ENCODE measurements at places on chromosomes 16 and 17.
A peak's percentile ranks its signal among the peaks of the same experiment; 100 is the strongest.

DNA sequence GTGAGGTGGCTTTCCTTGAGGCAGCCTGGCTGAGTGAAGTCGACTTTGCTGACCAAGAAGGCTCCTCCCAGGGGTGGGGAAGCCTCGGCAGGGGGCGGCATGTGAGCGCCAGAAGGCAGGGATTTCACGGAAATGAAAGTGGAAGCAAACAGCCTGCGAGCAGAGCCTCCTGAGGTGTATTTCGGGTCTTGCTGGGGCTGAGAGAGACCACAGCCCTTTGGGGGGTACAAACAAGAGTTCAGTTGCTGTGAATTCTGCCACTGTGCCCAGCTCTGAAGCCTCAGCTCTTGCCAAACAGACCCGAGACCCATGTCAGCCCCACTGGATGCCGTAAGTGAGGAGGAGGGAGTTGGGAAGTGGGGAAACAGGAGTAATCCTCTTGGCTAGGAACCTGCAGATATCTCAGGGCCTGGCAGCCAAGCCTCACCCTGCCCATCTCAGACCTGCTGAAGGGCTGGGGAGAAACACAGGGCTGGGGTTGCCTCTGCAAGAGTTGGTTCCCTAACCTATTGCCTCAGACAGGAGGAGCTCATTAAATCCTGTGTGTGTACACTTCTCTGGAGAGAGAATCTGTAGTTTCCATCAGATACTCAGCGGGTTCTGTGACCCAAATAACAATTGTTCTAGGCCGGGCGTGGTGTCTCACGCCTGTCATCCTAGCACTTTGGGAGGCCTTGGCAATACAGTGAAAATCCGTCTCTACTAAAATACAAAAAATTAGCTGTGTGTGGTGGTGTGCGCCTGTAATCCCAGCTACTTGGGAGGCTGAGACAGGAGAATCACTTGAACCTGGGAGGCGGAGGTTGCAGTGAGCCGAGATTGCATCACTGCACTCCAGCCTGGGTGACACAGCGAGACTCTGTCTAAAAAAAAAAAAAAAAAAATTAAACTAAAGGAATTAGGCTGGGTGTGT is at the start of gene IFI35:
IFI35 (plus strand) TSS at position 146 of the 913 bp plus-strand sequence; CDS start at position 310, 164 bp downstream.
- DNase-seq: peak; percentile 42

DNA sequence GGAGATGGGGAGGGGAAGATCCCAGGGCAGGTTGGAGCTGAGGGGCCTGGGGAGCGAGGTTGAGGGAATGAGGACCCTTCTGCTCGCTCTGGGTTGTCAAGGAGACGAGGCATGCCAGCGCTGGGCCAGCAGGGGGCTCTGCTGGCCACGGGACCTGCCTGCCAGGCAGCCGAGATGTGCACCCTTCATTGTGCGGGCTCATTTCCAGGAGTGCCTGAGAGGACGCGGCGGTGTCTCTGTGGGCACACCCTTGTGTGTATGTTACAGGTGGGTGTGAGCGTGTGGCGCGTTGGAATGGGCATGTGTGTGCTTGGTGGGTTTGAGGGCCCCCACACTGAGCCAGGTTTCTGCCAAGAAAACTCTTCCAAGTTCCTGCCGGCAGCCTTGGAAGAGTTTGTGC is 15.9 kb downstream of the ARHGAP23 start:
- no peak for DNase-seq

GRCh38 chr16:15933781-15934180 is 15.6 kb upstream of the ABCC1 start:
- no peak for DNase-seq

DNA sequence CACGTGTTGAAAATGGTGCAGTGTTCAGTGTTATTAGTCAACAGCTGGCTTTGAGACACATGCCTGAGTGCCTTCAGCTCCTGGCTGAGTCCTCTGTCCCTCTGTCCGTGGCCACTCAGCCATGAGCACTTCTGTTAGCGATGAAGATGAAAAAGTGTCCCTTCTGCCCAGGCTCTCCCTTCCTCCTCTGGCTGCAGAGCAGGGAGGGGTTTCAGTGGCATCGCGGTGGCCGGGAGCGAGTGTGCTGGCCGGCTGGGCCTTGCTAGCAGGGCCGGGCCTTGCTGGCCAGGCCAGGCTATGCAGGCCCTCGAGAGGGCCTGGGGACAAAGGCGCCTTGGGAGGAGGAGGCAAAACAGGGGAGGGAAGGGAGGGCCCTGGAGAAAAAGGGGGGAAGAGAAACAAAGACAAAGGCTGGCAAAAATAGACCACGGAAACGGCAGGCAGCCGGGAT is 47.7 kb downstream of the CMIP start:
- DNase-seq: no peak

DNA sequence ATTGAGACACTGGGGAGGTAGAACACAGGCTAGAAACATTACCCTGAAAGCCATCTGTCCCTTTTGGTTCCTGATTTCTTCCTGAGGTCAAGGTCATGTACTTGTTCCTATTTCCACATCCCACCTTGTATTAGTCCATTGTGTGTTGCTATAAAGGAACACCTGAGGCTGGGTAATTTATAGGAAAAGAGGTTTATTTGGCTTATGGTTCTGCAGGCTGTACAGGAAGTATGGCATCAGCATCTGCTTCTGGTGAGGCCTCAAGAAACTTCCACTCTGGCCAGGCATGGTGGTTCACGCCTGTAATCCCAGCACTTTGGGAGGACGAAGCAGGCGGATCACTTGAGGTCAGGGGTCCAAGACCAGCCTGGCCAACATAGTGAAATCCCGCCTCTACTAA is 7.4 kb upstream of the MED9 start:
- no peak for DNase-seq

DNA sequence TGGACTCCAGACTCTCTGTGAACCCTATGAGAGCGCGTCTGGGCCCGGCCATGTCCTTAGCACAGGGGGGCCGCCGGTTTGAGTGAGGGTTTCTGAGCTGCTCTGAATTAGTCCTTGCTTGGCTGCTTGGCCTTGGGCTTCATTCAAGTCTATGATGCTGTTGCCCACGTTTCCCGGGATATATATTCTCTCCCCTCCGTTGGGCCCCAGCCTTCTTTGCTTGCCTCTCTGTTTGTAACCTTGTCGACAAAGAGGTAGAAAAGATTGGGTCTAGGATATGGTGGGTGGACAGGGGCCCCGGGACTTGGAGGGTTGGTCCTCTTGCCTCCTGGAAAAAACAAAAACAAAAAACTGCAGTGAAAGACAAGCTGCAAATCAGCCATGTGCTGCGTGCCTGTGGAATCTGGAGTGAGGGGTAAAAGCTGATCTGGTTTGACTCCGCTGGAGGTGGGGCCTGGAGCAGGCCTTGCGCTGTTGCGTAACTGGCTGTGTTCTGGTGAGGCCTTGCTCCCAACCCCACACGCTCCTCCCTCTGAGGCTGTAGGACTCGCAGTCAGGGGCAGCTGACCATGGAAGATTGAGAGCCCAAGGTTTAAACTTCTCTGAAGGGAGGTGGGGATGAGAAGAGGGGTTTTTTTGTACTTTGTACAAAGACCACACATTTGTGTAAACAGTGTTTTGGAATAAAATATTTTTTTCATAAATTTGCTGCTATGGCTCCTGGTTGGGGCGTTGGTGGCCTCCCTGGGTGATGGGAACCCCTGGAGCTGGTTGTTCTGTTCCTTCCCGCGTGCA is 23.1 kb downstream of the STAT5A start:
- no peak for DNase-seq

DNA sequence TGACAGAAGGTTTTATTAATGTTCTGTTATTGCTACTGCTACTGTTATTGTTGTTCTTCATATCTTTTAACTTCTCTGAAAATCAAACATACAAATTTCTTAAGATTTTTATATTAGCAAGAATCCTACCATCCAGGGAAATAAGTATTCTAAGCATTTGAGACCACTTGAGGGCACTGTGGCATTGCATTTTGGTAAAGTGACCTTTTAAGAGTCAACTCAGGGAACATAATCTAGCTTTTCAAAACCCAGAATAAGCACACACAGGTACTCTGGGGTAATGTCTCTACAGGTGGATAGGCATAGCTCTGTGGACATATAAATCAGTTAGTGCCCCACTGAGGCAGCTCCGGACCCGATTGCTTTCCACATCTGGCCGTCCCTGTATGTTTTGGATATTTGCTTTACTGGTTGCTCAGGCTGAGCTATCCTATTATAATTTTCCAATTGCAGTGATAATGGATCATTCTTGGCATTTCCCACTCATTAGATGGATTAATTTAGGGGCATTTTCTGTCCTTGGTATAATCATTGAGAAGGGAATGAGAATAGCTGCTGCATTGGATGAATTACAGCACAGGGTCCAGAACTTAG is 1425.1 kb upstream of the CDH8 start:
- DNase-seq: no peak

GRCh38 chr17:73586275-73586832 is 57.9 kb downstream of the SDK2 start:
- no peak for DNase-seq

DNA sequence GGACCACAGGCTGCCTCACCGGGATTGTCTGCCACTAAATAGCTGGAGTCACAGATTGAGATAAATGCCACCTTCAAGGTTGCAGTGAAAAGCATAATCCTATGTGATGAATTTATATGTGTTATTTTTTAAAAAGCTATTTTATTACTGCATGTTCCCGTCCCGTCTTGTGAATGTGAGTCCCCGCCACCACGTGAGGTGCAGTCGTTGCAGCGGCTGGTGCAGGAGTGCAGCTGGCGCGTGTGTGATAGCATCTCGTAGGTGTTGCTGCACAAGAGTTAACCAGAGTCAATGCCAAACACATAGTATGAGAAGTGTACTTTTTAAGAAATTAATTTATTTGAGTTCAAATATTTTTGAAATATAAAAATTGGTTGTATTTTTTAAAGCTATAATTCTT is 12.5 kb downstream of the SMCR8 start:
- no peak for DNase-seq

DNA sequence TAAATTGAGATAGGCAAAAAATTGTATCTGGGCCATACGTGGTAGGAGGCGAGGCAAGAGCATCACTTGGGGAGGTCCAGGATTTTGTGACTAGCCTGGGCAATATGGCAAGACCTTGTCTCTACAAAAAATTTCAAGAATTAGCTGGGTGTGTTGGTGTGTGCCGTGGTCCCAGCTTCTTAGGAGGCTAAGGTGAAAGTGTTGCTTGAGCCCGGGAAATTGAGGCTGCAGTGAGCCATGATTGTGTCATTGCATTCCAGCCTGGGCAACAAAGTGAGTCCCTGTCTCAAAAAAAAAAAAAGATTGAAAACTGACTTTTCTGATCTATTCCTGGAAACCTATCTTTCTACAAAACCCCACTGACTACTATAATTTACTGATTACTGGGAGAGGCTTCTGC is 26.7 kb downstream of the CDK12 start:
- no peak for DNase-seq

GRCh38 chr16:46982335-46982734 is 8.9 kb upstream of the DNAJA2 start:
- DNase-seq: no peak

- peak; percentile 31 for DNase-seq
Observed at GRCh38 chr16:80948886-80949493, 57.7 kb downstream of the CMC2 start.

DNA sequence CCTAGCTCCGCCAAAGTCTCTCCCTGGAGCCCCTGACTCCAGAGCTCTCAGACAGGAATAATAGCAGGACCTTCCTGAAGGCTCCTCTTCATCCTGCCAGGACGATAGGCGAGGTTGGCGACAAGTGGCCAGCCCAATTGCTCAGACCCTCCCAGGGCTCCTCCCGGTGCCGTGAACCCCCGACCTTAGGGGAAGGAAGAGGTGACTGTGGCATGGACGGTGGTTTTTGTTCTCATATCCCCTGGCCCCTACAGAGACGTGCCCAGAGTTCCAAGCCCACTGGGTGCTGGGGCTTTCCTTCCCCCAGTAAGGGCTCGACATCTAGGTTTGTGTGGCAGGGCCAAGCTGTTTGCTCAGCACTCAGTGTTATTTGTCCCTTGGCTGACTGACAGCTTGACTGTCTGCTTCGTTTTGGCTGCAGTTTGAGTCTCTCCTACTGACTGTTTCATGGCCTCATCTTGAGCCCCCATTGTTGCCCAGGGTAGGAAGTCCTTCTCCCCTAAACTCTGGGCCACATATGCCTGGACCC is 4.6 kb upstream of the ADCY7 start:
- DNase-seq: no peak

DNA sequence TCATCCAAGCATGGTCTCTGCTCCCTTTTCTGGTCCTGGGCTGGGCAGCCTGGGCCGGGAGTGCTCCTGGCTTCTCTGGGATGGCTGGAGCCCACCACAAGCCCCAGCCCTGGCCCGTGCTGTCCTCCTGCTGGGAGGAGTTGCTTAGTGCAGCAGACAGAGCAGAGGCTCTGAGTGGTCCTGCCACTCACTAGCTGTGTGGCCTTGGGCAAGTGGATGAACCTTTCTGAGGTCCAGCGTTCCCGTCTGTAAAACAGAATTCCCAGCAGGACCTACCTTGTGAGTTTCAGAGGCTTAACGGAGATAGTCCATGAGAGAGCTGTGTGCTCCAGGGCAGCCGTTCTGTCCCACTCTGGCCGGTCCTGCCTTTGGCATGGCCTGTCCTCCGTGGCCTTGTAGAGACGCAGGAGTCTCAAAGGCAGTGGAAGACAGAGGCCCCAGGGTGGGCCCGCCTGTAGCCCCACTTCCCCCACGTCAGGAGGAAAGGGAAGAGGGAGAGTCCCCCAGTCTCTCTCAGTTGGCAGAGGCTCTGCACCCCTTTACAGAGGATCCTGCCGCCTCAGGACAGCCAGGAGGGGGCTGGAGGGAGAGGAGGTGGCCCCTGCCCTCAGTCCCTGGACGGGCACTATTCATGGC is 7.8 kb downstream of the MYO15B start:
- no peak for DNase-seq

DNA sequence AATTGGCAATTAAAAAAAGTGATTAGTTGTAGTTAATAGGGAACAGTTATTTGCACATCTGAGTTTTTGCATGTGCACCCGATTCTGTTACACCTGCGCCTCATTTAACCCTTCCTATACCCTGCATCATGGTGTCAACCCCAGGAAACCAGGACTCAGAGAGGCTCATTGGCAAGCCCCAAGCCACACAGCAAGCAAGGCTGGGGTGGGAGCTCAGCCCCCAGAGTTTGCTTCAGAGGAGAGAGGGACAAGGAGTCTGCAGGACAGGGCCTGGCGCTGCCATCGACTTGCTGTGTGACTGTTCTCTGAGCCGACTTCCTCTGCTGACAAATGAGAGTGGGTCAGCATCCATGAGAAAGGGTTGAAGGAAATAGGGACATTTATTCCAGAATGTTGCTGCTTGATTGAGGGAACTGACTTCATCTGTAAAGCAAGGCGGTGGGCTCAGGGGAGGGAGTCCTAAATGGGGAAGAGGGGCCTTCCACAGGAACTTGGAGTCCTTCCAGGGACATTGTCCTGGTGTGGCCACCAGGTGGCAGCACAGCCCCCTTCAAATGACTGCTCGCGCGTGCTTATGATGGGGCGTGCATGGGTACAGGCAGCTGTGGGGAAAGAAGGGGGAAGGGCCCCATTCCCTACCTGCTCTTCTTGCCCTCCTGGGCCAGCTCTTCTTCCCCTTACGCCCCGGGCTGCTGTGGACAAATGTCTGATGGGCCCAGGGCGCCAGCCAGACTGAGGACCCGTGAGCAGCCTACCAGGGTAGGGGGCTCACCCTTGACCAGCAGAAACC is 51.6 kb downstream of the NT5M start:
- peak; percentile 42 for DNase-seq
